ENCODE measurements at places on chromosomes 3 and 15. TPM values are rescaled to one million over a fixed set of nuclear protein-coding genes. Genes with fewer than 3 reads are reported as not detected.

DNA sequence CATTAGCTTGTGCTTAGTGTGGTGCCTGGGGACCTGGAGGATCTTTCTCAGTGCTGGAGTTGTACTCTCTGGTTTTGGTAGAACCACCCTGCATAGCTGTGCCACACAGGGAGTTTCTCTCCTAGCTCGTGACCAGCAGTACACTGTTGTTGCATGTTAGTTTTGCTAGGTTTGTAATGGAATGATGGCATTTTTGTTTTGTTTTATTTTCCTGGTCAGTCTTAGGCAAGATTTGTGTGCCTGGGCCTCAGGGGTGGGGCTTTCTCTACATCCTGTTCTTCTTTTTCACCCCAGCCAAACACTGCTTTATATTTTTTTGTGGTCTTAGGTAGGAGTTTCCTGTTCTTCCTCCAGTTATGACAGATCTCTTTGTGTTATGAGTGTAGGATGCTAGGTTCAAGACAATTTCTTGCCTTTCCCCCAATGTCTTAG lies 534.5 kb upstream of the KCNMB2 start:
- no peak overlapping the region for H3K4me3 ChIP-seq
- peak overlapping the region; percentile 87 for H3K27ac ChIP-seq
- peak; percentile 37 for DNase-seq
- no peaks in the 10 kb centered on the region for H3K27me3 ChIP-seq
- H3K4me1 ChIP-seq = peaks cover 58% of the 10 kb centered on the region

- no peak for DNase-seq
- H3K4me3 ChIP-seq = no peak overlapping the region
- H3K27ac ChIP-seq = no peak overlapping the region
- no peaks in the 10 kb centered on the region for H3K27me3 ChIP-seq
Measured at GRCh38 chr3:129911261-129911861, 17.9 kb upstream of the TMCC1 start.

The SERINC4 gene
- total RNA-seq = 0.14 TPM

- H3K4me3 ChIP-seq = no peak overlapping the region
- no peaks in the 10 kb centered on the region for H3K36me3 ChIP-seq
- no peak for DNase-seq
- H3K27ac ChIP-seq = no peak overlapping the region
Measured at GRCh38 chr15:27853624-27854455, 245.3 kb downstream of the OCA2 start.

The ZNF501 gene
- total RNA-seq = 2.7 TPM

- H3K4me3 ChIP-seq = no peak overlapping the region
- peaks cover 4% of the 10 kb centered on the region for H3K27me3 ChIP-seq
- H3K27ac ChIP-seq = no peak overlapping the region
- no peak for DNase-seq
- H3K36me3 ChIP-seq = no peaks in the 10 kb centered on the region
Measured at GRCh38 chr3:17979252-17979651, 236.8 kb upstream of the TBC1D5 start.

DNA sequence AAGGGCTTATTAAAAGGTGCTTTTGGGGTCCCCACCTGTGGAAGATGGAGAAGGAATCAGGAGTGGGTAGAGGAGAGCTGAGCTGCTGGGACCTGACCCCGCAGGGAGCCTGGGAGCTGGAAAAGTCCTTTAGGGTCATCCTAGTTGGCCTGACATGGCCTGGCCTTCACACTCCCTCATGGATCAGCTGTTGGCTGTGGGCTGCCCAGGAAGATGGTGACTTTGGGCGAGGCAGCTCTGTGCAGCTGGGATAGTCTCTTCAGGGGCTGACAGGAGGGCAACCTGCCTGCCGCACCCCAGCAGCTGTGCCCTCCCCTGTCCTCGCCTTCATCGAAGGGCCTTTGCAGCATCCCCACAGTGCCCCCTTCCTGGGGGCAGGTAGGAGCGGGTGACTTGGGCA lies 6.6 kb downstream of the LIMD1 start:
- DNase-seq = no peak
- H3K27ac ChIP-seq = no peak overlapping the region
- H3K4me3 ChIP-seq = no peak overlapping the region
- H3K36me3 ChIP-seq = peaks cover 39% of the 10 kb centered on the region
- no peaks in the 10 kb centered on the region for H3K27me3 ChIP-seq
- peaks cover 50% of the 10 kb centered on the region for H3K4me1 ChIP-seq

- H3K36me3 ChIP-seq = peaks cover 61% of the 10 kb centered on the region
- DNase-seq = no peak
- H3K4me1 ChIP-seq = peaks cover 91% of the 10 kb centered on the region
- no peak overlapping the region for H3K4me3 ChIP-seq
- peak overlapping the region; percentile 94 for H3K27ac ChIP-seq
- no peaks in the 10 kb centered on the region for H3K27me3 ChIP-seq
Measured at GRCh38 chr3:30642849-30643361, 36.5 kb downstream of the TGFBR2 start.

- no peaks in the 10 kb centered on the region for H3K27me3 ChIP-seq
- no peak overlapping the region for H3K4me3 ChIP-seq
- no peaks in the 10 kb centered on the region for H3K36me3 ChIP-seq
- DNase-seq = no peak
- H3K4me1 ChIP-seq = no peaks in the 10 kb centered on the region
Measured at GRCh38 chr3:192352142-192352541, 375.2 kb downstream of the FGF12 start.
